Large intestine (tissue), 12 donors: ENCODE measurements at places on chromosomes 1 and 21.

GRCh38 chr1:50268049-50268448 lies 155.2 kb downstream of the DMRTA2 start:
- no peak for DNase-seq

DNA sequence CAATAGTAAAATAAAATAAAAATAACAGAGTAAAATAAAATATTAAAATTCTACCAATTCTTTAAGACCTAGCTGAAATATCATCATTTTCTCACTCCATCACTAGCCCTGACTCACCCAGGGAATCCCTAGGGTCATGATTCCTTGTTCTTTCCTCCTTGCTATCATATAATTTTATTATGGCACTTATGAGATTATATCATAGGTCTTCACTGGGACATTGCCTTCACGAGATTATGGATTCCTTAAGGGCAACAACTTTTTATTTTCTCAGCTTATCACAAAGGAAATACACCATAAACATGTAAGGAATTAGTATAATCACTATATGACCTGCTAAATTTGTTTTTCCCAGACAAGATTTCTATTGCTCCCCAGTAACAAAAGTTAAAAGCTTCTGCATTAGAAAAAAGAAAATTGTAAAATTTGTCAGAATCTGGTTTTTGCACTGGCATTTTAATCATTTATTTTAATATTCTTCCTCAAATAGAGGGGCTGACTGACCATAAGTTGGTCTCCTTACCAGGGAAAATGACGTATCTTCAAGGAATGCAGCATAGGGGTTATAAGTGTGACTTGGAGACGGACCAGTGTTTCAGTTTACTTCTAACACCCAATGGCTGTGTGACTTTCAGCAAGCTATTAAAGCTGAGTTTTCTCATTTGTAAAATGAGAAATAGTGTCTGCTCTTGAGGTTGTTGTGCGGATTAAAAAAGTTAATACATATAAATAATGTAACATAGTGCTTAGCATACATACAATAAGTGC lies 8.8 kb upstream of the CLCA4 start:
- DNase-seq, result no peak

- no peak for DNase-seq
These were observed 33.3 kb upstream of the DIRAS3 start for GRCh38 chr1:68083686-68084085.

DNA sequence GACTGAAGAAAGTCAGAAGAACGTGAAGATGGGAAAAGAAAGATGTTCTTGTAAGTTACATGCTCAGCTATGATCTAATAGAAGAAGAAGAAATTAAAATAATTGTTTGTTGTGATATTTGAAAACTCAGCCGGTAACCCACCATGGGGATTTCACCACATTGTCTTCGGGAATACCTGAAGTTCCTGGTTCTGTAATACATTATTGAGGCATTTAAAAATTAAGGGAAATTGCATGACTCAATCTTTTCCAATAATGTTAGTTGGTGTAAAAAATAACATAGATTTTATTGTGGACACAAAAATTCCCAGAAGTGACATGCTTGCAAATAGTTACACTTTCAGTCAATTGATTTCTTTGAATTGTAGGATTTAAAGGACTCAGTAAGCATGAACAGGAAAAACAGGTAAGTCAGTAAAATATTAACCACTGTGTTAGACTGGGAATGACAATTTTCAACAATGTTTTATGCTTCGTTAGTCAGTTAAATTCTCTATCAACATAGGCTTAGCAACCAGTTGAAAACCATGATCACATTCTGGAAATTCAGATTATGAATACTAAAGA lies 745.1 kb downstream of the LTN1 start:
- DNase-seq, result no peak

DNA sequence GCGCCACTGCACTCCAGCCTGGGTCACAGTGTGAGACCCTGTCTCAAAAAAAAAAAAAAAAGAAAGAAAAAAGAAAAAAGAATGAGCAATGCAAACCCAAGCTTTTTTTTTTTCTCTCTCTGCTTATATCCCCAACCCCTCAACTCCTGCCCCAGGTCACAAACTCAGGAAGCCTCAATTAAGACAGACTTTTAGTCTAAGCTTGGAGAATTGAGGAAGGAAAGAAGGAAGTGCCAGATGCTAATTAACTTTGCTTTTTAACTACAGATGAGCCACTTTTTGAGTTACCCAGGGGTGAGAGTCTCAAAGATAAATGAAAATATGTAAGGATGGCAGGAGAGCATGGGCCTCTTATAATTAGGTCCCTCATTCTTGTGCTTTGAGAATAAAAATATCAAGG lies 33.3 kb downstream of the PIK3CD start:
- no peak for DNase-seq

GRCh38 chr1:106926803-106927582 lies 129.5 kb upstream of the PRMT6 start:
- no peak for DNase-seq
